Stimulated activated CD4-positive, alpha-beta T cell treated with anti-CD3 and anti-CD28 coated beads, Interleukin-12 subunit alpha, Interleukin-12 subunit beta, amount 100 ng/mL, for 4 hours (primary cell): ENCODE measurements at places on chromosomes 11 and 22.

DNA sequence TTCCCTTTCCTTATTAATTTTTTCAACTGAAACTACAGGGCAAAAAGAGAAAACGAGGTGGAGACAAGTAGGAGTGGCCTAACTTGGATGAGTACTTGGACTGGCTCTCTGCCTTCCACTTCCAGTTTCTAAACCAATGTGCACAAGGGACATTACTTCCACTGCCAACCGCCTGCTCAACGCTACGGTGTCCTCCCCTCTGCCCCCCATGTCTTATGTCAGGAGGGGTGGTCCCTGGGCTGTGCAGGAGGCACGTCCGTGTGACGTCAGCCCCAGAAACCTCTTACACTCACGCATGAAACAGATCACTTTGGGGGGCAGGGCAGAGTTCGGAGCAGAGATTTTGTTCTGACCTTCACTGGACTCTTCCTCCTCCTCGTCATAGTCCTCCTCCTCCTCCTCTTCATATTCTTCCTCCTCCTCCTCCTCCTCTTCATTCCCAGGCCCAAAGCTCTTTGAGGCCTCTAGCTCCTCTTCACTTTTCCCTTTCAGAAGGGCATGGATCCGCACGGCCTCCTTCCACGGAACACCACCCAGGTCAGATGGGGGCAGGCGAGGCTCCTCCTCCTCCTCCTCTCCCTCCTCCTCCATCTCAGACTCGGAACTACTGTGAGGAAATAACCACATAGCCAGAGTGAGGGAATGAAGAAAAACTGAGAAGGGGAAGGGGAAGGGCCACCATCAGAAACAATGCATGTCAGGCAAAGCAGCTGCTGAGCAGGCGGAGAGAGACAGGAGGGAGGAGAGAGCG lies 57.4 kb upstream of the BID start:
- no peak for DNase-seq

- no peak for DNase-seq
Measured at GRCh38 chr11:15863411-15863810, 492.9 kb downstream of the SOX6 start.

- no peak for DNase-seq
Measured at GRCh38 chr11:43904742-43905535, 24.3 kb downstream of the ALKBH3 start.

DNA sequence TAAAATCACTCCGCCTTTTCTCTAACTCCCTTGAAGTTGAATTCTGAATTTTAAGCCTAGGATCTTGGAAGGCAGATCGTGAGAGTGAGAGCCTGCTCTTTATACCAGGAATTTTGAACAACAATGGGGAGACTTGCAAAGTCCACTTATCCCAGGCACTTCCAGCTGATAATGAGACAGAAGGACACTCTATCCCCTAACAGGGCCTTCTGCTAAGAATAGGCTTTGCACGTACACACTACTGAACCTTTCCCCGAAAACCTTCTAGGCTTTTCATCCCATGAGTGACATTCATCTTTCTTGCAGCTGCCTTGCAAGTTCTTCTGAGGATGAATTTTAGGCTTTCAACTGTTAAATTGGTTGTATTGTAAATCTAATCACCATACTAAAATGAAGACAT lies 44.0 kb upstream of the WT1 start:
- no peak for DNase-seq

- DNase-seq, result no peak
Measured at GRCh38 chr11:78392854-78393253, 24.8 kb downstream of the GAB2 start.
